Cortex of kidney (tissue), 1 donor: ENCODE measurements at places on chromosomes 6 and 20.

DNA sequence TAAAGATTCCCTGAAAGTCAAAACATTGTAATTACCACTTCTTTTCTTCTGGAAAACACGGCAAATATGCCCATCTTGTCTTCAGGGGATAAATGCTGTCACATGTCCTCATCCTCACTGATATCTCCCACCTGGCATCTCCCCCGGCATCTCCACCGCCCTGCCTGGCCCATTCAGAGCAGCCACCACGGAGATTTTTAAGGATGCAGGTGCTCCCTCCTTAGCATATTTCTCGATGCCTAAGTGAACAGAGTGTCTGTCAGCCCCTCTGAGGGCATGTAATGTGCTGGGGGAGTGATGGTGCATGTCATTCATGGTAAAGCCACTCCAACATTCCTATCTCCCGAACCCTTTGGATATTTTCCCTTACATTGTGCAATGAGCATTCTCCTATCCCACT, 215.5 kb downstream of the PREX1 start:
- DNase-seq, result no peak

- DNase-seq, result no peak
Observed at GRCh38 chr6:96276856-96277255, 244.8 kb upstream of the UFL1 start.

DNA sequence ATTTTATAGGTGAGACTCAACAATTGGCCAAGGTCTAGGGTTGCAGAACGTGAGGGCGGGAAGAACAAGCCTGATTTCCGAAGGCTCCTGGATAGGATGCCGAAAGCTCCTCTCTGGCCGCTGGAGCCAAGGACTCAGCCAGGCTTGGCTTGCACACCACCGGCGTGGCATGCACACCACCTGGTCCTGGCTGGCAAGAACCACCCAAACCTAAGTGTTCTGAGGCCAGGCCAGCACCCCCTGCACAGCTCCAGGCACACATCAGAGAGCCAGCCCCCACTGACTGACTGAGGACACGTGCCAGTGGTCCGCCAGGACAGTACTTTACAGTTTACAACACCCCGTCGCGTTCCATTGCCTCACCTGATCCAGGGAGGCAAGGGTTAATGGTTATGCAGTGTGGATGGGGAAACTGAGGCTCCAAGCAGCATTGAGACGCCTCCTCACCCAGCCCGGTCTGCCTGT, 414 bp downstream of the TGM2 start:
- no peak for DNase-seq

- no peak for DNase-seq
Observed at GRCh38 chr6:170003451-170004160, 252.2 kb downstream of the ERMARD start.

GRCh38 chr20:57030611-57031600, 235.5 kb downstream of the BMP7 start:
- DNase-seq, result no peak
